ENCODE measurements at places on chromosomes 2 and 18.

GRCh38 chr2:101782427-101782792 lies 84.9 kb downstream of the MAP4K4 start:
- DNase-seq, result no peak

GRCh38 chr2:79370976-79371538 lies 141.8 kb upstream of the CTNNA2 start:
- no peak for DNase-seq

GRCh38 chr2:230643576-230644291 lies 68.9 kb upstream of the CAB39 start:
- no peak for DNase-seq

- no peak for DNase-seq
Measured at GRCh38 chr2:226573158-226573557, 226.5 kb downstream of the IRS1 start.

DNA sequence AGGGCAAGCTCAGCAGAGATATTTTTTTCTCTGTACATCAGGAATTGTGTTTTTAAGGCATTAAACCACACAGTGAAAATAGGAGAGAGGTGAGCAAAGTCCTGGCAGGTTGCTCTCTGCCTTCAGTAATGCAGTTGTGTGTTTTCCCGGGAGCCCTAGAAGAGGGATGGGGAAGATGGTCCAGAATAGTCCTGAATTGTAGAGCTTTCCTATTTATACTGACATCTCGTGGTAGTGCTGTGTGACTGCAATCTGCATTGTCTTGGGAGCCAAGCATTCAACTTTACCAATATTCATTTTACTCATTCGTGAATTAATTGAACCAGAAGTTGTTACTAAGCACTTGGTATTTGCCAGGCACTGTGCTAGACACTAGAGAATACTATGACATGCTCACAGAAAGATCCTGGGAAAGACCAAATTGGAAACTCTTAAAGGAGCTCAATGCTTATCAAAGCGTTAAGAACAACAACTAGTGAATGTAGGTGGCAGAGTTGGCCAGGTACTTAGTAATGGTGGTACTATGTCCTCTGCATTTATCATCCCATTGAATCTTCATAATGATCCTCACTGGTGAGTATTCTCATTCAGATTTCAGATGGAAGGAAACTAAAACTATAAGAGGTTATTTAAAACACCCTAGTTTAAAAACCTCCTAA lies 214.6 kb downstream of the TRIB2 start:
- no peak for DNase-seq

DNA sequence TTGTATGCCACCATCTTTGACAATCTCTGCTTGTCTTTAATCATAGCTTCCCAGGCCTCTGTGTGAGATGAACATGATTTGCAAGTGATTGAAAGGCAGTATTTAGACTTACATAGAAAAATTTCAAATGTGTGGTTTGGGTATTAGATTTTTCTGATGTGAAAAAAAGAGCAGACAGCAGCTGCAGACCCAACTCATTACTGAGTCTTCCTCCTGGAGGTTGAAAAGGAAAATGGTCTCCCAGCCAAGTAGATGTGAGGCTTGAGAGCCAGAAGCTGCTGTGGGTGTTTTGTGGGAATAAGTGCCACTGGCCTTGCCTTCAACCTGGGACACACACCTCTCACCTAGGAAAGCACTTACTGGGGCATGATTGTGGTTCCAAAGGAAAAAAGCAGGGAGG lies 92.5 kb downstream of the KCTD18 start:
- no peak for DNase-seq

DNA sequence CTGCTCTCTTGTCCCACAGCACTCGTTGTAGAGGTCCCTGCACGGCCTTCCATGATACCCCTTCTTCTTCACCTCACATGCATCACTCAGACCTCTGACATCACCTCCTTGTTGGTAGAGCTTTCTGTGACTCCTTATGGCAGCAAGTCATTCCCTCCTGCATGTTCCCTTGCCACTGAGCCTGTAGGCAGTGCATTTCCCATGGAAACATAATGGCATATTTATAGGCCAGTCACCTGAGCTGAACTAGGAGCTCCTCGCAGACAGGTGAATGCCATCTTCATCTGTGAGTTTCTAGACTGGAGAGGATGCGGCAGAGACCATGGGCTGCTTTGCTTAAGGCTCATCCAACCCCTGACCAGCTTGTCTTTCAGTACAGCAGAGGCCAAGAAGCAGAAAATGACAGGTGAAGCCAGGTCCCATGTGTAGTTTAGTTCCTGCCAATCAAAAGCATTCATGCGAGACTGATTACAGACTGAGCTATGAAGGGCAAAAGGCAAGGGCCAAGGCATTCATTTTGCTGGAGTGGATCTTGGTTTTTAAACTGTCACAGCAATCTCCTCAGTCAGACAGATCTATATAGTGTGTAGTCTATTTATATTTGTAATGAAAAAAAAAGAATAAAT lies 59.4 kb upstream of the NEDD4L start:
- DNase-seq, result no peak

- DNase-seq, result no peak
Measured at GRCh38 chr2:145909175-145909755, 1389.3 kb upstream of the ZEB2 start.

DNA sequence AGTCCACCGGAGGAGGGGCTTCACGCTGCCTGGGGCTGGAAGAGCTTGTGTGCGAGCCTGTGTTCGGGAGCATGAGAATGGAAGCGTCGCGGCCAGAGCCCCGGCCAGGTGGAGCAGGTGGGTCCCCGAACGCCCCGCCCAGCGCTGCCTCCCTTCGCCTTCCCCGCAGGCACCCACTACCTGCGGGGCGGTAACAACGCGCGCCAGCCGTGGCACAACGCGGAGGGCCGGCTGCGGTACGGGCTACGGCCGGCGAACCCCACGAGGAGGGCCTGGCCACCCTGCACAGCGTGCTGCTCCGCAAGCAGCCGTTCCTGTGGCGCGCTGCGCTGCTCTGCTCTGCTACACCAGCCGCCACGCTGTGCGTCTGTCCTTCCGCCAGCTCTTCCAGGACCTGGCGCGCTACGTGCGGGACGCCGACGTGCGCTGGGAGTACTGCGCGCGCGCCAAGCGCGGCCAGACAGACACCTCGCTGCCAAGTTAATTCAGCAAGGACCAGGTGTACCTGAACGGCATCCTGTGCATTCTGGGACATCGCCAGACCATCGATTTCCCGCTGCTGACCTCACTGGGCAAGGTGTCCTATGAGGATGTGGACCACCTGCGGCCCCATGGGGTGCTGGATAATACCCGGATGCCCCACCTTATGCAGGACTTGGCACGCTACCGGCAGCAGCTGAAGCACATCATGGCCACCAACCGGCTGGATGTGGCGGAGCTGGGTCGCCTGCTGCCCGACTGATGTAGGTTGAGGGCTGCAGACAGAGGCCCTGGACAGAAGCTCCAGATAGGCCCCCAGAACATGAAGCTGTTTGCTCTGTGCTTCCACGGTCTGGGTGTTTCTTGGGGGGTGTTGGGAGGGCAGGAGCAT lies 200.6 kb downstream of the NAPG start:
- no peak for DNase-seq

DNA sequence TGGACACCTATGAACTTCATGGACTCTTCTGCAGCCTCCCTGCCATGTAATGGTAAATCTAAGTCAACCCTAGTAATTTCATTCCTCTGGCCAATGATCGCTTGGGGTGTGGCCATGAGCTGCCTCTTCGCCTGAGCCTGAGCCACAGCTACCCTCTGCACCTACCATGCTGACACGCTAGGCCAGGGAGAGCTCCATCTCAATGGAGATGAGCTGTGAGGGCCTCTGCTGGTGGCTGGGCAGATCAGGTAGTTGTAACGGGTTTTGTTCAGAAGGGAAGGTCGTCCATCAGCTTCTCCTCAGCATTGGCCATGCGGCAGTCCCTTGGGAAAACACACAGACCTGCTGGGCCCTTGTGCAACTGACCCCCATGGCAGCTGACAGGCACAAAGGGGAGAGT lies 24.4 kb downstream of the MPHOSPH10 start:
- DNase-seq, result no peak

GRCh38 chr2:134792186-134792585 lies 46.2 kb upstream of the ACMSD start:
- no peak for DNase-seq

DNA sequence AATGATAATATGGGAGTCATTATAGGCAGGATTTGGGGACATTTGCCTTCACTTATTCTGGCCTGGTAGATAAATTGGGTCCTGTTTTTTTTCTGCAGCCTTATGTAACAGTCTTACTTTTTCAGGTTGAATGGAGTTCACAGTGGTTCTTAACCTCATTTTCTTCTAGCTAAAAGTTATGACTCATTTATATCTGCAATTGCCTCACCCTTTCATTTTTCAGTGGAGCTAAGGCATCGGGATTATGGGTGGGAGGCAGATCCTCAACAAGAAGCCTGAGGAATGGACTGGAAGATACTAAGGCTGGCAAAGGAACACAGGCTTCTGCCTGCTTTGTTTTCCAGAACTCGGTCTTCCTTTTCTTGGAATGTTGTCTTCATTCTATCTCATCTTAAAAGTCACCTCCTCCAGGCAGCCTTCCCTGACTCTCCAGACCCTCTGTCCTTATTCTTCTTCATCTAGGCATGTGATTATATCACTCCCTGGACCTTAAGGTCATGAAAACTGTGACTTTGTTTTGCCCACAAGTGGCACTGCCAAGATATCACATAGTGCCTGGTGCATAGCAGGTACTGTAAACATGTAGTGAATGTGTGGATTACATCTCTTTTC lies 41.0 kb upstream of the ACSL3 start:
- no peak for DNase-seq

GRCh38 chr2:64655873-64656272 lies 2.2 kb upstream of the SERTAD2 start:
- DNase-seq, result no peak

DNA sequence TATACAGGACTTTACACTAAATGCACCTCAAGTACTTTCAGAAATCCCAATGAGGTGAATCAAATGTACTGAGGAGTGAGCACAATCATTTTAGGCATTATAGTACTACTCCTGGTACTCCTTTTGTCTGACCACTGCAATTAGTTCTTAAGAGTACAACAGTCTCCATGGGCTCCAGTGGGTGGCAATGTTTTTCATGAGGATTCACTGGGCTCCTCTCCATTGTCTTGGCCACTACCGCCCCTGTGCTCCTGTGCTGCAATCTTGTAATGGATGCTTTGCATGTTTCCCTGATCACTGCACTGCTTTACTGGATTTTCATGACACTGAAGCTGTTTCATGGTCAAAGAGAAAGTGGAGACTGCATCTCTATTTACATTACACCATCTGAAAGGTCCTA lies 268.5 kb upstream of the ZSWIM2 start:
- no peak for DNase-seq

DNA sequence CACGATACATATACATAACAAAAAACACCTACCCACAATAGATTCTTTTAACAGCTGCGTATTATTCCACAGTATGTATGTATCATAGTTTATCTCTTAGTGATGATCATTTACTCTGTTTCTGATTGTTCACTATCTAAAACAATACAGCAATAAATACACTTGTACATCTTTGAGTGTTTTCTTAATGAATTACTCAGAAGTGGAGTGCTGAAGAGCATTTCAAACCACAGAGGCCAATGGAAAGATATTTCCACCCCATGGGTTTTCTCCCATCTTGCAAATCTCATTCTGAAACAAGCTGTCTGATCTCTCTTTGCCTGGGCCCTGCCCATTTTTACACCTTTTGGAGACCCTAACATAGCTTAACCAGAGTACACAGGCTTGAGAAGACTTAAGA lies 113.8 kb upstream of the KLF7 start:
- no peak for DNase-seq

DNA sequence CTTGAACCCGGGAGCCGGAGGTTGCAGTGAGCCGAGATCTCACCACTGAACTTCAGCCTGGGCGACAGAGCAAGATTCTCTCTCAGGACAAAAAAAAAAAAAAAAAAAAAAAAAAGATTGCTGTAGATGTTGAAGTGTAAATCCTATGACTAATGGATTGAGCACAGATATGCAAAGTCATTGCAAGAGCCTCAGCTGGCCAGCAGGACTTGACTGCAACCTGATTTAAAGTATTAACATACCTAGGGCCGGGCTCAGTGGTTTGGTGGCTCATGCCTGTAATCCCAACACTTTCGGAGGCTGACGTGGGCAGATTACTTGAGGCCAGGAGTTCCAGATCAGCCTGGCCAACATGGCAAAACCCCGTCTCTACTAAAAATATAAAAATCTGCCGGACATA lies 103.4 kb upstream of the MSH2 start:
- DNase-seq, result no peak

GRCh38 chr2:189580658-189581353 lies at the start of gene SLC40A1:
TSS of gene SLC40A1 (minus strand) at chr2:189580786. CDS start at chr2:189580460, 326 bp downstream.
- DNase-seq, result peak; percentile 20

DNA sequence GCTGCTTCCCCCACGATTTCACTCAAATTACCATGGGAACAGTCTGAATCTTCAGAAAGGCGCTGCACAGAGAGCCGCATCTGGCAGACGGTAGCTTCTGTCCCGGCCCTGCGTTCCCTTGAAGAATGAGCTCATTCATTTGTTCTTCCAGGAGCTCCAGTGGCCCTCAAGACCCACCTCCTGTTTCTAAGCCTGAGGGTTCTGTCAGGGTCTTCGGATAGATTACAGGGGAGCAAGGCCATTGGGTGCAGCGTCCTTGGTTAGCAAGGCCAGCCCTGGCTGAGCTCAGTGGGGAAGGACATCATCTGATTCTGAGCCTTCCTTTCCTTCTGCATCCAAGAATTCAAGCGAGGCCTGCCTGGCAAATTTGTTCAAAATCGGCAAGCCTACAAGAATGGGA lies 111.9 kb downstream of the PDCL3 start:
- DNase-seq, result no peak
